Activated naive CD4-positive, alpha-beta T cell treated with Interleukin-2 at 50 U/mL for 16 hours (primary cell): ENCODE measurements at places on chromosomes 5 and 9.

- no peak for DNase-seq
Measured at GRCh38 chr9:71644819-71645362, 123.4 kb downstream of the CEMIP2 start.

DNA sequence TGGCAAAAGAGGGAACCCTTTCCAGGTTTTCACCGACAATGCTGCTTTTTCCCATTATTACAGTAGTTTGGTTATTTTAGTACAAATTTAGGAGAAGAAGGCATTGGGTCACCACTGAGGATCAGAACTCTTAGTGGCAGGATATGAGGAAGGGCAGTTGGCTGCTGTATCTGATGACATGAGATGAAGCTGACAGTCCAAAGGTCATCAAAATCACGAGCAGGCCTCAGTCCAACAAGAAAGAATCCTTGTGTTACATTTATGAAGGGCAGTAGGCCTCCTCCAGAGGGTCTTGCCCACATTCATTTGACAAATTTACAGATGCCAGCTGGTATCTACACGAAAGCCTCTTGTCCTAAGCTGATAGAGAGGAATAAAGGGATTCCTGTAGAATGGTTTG is 49.5 kb upstream of the COL15A1 start:
- no peak for DNase-seq

DNA sequence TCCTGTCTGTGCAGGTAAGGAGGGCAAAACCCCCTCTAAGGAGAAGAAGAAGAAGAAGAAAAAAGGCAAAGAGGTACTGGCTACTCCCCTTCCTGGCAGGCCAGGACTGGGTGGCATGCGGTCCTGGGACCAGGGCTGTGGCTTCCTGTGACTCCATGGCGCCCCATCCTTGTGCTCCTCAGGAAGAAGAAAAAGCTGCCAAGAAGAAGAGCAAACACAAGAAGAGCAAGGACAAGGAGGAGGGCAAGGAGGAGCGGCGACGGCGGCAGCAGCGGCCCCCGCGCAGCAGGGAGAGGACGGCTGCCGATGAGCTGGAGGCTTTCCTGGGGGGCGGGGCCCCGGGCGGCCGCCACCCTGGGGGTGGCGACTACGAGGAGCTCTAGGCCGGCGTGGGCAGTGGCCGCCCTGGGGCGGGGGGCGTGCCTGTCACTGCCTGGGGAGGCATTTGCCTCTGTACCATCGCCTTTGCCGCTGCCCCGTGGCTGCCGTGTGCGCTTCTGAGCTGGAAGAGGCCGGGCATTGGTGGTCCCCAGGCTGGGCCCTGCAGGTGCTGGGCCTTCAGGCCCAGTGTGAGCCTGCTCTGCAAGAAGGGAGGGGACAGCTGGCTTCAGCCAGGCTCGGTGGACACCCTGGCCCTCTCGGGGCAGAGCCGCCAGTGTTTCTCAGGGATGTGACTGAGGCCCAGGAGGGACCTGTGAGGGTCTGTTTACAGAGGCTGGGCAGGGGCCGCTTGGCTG is 2.0 kb upstream of the AJM1 start:
- no peak for DNase-seq

- no peak for DNase-seq
Measured at GRCh38 chr9:15482146-15482545, 28.6 kb downstream of the PSIP1 start.

DNA sequence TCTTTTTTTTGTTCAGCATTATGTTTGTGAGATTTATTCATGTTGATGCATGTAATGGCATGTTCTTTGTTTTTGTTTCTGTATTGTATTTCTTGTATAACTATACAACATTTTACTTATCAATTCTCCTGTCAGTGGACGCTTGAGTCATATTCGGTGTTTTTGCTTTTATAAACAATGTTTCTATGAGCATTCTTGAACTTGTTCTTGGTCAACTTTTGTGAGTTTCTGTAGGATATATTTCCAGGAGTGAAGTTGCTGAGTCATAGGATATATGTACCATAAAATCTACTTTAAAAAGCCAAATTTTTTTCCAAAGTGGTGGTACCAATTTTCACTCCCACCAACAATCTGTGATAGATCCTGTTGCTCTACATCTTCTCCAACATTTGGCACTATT is 104.8 kb downstream of the VCAN start:
- DNase-seq: no peak

GRCh38 chr5:62142351-62142750 is 163.7 kb upstream of the KIF2A start:
- no peak for DNase-seq

DNA sequence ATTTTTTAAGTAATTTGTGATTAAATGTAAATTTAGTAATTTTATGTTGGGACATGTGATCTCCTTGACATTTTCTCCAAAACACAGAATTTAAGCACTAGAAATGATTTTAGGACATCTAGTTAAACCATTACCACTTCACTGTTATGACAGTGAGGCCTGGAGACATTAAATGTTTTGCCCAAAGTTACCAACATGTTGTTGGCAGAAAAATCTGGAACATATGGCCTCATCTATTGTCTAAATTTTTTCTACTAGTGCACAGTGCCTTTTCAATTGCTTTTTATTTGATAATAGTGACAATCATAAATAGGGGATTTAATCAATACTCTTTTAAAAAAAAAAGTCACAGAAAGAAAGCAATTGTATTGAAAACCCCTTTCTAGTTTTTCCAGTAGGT is 45.6 kb downstream of the PIK3R1 start:
- no peak for DNase-seq

GRCh38 chr5:10645146-10645545 is 81.3 kb downstream of the ANKRD33B start:
- no peak for DNase-seq

DNA sequence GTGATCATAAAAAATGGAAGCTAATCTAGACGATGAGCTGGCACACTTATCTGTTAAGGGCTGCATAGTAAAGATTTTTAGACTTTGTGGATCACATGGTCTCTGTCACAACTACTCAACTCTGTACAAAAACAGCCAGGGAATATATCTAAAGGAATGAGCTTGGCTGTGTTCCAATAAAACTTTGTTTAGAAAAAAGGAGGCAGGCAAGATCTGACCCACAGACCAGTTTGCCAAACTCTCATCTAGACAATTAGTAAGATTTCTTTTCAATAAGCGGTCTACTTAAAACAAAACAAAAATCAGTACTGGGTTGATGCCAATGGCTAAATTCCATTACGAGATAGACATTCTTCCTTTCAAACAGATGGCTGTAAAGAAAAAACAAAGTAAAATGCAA is 53.0 kb upstream of the RETREG1 start:
- no peak for DNase-seq

- no peak for DNase-seq
Measured at GRCh38 chr5:132283423-132284043, 10.7 kb upstream of the SLC22A4 start.

DNA sequence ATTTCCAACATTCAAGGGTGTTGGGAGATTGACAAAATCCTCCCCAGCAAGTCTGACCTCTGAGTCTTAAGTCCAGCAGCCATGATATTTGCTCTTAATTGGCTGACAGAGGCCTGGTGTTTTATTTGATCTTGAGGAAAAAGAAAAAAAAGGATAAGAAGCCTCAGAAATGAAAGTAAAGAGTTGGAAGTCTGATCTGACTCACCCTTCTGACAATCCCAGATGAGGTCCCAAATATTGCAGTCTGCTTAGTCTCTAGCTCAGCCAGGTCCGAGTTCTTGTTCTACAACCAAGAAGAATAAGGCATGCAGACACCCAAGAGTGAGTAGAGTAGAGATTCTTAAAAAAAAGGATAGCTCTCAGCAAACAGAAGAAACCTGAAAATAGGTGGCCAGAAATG is 632.5 kb upstream of the ST8SIA4 start:
- no peak for DNase-seq

DNA sequence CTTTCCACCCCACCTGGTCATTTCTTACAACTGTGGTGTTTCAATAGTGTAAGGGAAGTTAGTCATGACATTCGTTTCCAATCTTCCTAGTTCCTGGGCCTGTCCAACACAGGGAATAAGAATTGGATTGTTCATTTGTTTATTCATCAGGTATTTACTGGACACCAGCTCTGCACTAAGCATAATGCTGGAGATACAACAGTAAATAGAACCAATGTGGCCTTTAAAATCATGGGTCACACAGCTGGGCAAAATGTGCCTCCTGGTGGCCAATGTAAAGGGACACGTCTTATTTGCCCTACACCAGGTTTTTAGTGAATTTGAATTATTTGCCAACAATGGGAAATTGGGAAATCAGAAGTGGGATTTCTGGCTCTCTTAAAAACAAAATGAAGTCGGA is 10.4 kb downstream of the ABLIM3 start:
- DNase-seq: no peak

- no peak for DNase-seq
Measured at GRCh38 chr5:162096448-162096847, 28.9 kb downstream of the GABRG2 start.

- DNase-seq: no peak
Measured at GRCh38 chr5:67308988-67309688, 112.5 kb upstream of the CD180 start.

DNA sequence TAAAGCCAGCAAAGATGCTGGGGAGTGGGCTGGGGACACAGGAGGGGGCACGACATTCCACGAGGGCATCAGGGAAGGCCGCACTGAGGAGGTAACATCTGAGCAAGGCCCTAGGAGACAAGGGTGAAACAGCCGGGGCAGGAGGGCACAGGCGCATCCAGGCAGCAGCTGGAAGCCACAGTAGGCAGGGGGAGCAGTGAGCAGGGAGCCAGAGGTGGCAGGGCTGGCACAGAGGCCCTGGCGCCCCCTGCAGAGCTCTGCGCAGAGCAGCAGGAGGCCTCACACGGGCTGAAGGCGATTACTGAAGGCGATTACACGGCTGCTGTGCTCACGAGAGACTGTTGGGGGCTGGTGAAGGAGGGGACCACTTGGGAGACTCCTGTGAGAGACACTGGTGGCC is 15.4 kb downstream of the LMAN2 start:
- no peak for DNase-seq

DNA sequence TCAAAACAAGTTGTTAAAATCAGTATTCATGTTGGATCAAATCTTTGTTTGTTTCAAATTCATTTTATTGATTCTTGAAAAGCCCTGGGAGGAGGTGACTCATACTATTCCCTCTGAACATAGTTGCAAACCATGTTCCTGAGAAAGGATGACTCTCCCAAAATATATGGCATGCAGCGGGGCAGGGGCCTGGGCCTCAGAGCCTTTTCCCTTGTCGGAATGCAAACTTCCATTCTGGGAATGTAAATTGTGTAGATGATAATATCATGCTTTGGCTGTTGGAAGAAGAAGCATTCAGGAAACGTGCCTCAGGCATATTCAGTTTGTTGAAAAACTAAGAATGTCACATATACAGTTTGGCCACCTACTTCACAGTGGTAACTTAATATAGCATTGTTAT is 242.0 kb downstream of the AUH start:
- DNase-seq: no peak

DNA sequence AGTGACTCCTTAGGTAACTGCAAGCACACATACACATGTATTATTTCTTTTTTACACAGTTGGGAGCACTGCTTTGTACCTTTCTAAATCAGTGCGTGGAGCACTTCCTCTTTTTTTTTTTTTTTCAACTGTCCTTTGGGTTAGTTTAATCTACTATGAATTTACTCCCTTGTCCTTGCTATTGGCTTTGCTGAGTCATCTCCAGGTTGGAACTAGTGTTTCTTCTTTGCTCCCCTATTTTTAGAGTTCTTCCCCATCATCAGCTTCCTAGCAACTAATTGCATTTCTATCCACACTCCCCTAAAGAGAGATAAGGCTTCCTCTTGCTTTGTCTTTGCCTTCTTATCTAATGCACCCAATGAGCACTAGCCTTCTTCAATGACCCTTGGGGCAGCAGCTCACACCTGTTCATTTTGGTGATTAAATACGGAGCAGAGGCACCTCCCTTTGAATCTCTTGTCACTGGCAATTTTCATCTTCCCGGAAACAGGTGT is 24.3 kb downstream of the S100Z start:
- no peak for DNase-seq

DNA sequence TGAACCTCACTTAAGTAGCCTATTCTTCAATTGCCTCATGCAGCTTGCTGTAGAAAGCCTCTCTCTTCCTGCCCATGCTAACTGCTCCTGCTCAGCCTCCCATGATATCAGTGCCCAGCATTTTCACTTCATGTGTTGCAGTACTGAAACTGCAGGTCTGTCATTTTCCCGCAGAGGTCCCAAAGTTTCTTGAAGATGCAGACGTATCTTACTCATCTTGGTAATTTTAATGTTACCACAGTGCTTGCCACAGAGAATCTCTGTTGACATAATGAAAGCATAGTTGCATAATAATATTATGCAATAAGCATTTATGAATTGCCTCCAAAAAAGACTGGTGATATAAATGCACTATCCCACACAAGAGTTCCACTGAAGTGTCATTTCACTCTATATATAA is 561.1 kb upstream of the DAP start:
- no peak for DNase-seq

- DNase-seq: no peak
Measured at GRCh38 chr5:6401410-6401809, 23.1 kb upstream of the MED10 start.

DNA sequence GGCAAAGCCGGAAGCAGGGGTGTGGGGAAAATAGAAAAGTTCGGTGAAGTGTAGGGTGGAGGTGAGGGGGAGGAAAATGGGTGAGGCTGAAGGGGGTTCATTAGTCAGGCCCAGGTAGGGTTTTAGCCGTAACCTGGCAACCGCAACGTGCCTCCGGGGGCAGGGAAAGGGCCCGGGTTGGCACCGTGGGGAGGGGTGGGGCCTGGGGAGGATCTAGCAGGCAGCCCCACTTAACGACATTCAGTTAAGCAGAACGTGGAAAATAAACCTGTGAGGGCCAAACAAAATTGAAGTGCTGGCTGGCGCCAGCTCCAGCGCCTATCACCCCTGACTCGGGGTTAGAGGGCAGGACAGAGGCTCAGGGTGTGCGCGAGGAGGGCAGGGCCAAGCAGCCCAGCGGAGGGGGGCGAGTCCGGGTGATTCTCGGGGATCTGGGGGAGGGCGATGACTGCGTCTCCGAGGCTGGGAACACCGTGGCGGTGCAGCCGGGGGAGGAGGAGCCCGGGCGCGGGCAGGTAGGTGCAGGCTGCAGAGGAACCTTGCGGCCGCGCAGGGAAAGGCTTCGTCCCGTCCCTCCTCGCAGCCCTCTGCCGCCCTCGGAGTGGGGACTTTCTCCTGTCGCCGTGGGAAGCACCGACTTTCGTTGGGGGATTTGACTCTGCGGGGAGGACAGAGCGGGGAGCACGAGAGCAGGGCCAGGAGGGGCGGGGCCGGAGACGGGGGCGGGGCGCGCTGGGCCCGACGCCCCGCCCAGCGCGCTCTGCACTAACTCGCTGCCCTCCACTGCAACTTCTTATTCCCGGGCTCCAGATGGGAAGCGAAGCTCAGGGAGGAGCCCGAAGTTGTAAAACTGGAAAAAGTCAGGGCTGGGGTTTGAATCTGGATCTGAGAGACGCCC is 5.1 kb downstream of the RGS14 start:
- peak; percentile 70 for DNase-seq

GRCh38 chr5:142904416-142904815 is 134.2 kb downstream of the ARHGAP26 start:
- DNase-seq: no peak

- no peak for DNase-seq
Measured at GRCh38 chr5:39815711-39816110, 390.9 kb upstream of the DAB2 start.

- DNase-seq: no peak
Measured at GRCh38 chr5:176407456-176408251, 8.7 kb downstream of the CLTB start.
